Stimulated activated CD8-positive, alpha-beta memory T cell treated with anti-CD3 and anti-CD28 coated beads, Interleukin-7, amount 100 ng/mL, for 4 hours (primary cell): ENCODE measurements at places on chromosomes 7 and 10.

GRCh38 chr10:119306514-119306951 is 99.2 kb downstream of the GRK5 start:
- DNase-seq = peak; percentile 56

GRCh38 chr7:137625197-137625596 is 221.6 kb downstream of the DGKI start:
- no peak for DNase-seq

GRCh38 chr10:13693783-13694700 is 107.3 kb downstream of the PRPF18 start:
- DNase-seq = no peak

DNA sequence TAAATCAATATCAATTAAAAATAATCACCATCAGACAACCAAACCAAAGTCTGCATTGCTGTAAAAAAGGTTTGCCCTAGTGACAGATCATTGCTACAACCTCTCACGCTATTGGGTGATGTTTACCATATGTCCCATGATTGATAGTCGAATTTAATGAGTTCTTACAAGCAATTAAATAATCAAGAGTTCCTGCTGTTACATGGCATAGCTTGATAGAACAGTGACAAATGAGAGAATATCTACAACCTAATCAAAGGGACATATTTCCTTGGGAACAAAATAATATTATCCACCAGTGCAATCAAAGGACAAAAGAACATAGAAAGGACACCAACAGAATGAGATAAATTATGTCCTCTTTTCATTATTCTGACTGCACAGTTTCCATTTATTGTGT is 387.4 kb downstream of the ETV1 start:
- no peak for DNase-seq

DNA sequence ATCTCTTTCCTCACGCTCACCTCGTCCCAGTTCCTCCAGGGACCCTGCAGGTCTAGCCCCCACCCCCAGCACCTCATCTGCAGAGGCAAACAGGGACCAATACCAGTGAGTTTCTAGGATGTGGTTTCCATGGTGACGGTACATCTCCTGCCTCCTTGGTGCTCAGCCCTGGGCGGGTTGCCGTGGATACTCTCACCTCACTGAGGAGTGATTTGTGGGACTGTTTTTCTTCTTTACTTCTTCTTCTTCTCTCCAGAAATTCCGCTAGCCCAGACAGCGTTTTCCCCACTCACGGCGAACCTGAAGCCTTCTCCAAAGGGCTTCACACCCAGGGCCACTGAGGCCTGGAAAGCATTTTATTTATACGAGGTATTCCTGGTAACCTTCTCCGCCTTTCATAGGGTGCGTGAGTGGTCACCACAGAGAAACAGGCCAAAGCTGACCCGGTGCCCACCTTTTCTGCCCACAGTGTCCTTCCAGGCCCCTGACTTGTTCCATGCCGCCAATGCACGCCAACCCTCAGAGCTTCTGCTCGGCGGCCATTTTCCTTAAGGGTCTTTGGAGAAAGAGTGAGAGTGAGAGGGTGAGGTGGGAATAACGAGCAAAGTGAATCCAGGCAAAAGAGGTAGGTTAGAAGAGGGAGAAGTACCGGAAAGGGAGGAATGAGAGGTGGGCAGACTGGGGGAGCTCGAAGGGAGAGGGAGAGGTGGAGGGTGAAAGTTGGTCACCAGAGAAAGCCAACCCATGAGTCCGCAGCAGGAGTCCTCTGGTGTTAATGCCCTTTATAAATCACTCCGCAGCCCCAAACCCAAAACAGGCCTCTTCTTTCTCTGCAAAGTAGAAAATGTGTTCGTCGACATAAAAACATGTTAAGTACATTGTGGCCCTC is 15.5 kb downstream of the FAM241B start:
- no peak for DNase-seq

- DNase-seq = no peak
Observed at GRCh38 chr7:30813466-30813865, 42.2 kb downstream of the MINDY4 start.

DNA sequence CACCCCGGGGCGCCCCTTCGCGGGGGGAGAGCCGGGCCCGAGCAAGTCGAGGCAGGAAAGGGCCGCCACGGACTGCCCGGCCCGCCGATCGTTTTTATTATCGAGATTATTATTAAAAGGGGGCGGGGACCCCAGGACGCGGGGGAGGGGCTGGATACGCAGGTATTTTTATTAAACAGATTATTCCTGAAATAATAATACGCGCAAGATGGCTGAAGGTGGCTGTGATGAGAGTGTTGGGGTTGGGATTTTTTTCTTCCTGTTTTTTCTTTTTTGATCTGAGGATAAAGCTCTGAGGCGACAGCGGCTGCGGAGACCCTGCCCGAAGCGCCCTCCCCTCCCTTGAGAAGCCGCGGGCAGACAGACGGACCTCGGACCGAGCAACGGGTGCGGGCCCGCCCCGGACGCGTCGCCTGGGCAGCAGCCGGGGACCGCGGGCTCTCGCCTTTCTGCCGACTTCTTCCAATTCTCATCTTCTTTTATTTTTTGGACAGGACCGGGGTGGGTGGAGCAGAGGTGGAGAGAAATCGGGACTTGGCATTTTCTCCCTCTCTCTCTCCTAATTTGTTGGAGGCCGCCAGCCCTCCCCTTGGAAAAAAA is 1.4 kb upstream of the TRIM8 start:
- DNase-seq = no peak

DNA sequence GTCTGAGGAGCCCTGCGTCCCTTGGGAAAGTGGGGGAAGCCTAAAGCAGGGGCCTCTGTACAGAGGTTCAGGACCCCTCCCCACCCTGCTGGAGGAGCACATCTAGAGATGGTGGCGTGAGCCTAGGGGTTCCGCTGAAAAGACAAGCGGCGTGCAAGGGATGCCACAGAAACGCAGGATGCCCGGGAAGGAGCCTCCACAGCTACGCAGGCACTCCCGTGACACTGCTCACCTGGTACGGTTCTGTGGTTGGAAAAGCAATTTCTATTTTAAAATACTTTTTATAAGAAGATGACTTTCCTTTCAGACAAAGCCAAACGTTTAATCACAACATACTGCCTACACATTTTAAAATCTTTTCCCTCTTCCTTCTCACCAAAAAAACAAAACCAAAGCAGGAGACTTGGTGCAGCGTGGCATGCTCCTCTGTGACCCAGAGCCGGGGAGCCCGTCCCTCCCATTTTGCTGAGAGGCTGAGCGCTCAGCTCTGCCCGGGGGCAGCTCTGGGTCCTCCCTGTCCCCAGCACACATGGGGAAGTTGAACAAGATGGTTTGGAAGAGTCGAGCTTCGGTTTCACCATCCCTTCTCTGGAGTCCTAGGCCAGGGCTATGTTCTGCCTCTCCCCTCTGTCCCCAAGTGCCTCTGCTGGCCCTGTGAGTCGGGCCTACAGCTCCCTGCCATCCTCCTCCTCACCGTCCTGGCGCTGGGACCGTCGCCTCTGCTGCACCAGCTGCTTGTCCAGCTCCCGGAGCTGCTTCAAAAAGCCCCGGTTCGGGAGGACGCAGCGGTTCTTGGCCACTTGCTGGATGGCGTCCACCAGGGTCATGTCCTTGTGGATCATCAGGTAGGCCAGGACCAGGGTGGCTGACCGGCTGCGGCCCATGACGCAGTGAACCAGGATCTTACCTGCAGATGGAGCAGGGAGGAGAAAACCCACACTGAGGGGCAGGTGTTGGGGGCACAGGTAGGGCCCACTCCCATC is 74.0 kb upstream of the SAMD8 start:
- DNase-seq = no peak

DNA sequence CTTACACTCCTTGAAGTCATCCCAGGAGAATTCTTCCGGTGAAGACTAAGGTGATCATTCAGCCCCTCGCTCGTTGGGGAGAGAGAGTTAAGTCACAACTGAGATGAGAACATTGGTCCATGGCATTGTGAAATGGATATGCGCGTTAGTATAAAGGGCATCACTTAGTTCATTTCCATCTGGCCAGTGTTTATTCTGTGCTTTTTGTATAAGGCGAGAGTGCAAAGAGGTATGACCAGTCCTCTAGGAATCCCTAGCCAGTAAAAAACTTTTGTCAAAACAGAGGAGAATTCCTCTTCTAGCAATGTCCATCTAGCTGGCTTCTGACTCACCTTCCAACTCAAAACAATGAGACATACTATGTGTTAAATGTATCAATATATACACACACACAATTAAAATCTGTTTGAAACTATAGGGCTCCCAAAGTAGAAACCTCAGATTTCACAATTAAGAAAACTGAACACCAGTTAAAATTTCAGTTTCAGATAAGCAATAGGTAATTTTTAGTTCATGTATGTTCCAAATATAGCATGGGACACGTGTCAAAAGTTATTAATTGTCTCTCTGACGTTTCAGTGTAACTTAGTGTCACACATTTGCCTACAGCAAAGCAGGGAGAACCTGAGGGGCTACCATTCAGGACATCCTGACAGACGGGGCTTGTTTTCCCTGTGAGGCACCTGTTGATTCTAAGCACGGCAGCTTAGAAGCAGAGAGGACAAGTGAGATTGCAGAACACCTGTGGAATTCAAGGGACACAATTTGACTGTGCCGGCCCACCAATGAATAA is 158.9 kb downstream of the KLF6 start:
- no peak for DNase-seq

DNA sequence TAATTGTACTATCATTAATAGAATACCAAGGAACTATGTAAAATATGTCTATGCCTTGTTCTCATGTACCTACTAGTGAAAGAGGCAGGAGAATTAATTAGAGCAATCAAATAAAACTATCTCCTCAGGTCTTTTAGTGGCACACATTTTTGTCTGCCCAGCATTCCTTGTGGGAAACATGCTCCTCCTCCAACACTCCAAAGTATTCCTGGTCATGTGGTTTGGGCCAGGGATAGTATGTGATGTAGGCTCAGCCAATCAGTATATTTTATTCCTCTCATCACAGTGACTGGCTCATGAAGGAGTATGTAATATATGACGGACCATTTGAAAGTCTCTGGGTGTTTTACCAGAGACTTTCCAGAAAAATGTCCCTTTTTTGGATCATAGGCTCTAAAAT is 16.7 kb upstream of the SYPL1 start:
- DNase-seq = no peak

DNA sequence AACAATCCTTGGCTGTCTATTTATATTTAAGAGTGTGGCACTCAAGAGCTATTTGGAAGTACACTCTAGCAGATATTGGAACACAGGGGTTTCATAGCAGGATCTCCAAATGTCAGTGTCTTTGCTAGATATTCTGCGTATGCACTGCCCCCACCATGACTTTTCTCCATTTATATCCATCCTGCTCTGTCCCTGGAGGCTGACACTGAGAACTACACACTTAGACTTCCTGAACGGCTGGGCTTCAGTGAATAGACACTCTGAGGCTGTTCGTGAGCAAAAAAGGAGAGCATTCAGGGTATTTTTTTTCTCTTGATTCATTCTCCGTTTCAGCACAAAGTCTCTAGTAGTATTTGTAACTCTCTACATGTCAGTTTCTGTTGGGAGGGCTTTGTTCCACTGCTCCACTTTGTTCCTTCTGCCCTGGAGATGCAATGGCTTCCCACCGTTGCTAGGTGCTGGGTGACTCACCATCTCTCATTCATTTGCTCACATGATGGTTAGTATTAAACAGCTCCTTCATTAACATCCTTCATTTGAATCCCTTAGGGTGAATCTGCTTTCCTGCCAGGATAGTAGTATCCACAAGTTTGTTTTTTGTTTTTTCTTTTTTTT is 155.9 kb upstream of the SLC13A1 start:
- DNase-seq = no peak

- no peak for DNase-seq
Observed at GRCh38 chr10:80664071-80664680, 126.5 kb downstream of the SH2D4B start.

DNA sequence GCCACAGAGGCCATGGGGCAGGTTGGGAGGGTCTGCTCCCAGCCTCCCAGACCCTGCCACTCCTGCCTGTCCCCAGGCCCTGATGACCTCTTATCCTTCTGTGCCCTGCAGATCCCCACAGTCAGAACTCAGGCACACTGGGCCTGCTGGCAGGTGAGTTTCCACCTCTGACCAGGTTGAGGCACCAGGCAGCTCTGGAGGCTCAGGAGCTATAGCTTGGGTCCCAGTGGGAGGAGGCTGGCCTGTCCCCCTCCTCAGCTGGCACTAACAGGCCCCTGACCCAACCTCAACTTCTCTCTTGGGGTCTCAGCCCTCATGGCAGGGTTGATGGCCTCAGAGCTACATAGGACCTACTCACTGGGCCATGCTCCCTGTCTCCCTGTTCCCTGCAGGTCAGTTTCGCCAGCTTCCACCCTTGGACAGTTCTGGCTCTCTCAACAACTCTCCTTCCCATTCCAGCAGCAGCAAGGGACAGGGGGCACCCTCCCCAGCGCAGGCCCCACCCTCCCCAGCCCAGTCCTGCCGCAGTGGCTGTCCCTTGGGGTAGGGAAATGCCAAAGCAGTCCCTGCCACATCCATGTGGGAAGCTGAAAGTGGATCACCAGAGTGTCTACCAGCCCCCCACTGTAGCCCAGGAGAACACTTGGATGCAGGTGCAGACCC is 2.7 kb upstream of the AEBP1 start:
- no peak for DNase-seq

- no peak for DNase-seq
Observed at GRCh38 chr7:42095791-42096190, 141.2 kb downstream of the GLI3 start.

DNA sequence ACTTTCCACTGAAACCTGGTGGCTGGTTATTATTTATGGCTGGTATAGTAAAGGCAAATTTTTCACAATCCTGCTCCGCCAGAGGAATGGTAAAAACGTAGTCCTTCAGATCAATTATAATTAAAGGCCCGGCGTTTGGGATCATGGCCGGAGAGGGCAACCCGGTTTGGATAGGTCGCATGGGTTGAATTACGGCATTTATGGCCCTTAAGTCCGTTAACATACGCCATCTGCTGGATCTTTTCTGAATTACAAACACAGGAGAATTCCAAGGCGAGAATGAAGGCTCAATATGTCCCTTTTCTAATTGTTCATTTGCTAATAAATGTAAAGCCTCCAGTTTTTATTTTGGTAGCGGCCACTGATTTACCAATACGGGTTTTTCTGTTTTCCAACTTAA is 11.3 kb upstream of the TAS2R3 start:
- DNase-seq = no peak

DNA sequence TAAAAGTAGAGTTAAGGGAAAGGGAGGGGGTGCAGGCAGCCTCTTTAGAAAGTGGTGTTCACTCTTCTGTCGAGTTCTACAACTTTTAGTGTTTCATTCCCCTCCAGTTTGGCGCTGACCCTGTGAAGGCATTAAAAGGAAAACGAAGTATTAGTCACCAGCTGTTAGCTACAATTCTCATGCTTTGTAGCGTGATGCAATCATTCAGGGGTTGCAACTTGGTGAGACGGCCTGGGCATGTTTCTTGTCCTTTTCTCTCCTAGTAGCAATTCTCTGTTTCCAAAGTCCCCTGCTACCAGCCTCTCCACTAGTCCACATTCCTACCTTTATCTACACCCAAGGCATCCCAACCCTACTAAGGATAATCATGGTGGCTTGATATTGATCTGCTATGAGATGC is 33.7 kb upstream of the DGKI start:
- DNase-seq = no peak

DNA sequence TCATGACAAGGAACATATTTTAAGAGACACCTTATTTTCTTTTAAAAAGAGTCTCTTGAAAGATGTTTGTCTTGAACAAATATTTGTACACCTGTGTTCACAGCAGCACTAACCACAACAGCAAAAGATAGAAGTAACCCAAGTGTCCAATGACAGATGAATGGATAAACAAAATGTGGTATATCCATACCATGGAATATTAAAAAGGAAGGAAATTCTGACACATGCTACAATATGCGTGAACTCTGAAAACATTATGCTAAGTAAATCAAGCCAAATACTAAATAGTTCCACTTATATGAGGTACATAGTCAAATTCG is 17.8 kb downstream of the SGMS1 start:
- DNase-seq = no peak

- DNase-seq = no peak
Observed at GRCh38 chr10:117663750-117664149, 121.2 kb downstream of the EMX2 start.

- DNase-seq = no peak
Observed at GRCh38 chr7:20596653-20597052, 18.8 kb upstream of the ABCB5 start.
